ENCODE measurements at places on chromosomes 7 and 10.

GRCh38 chr10:1390200-1390599, 334.0 kb downstream of the WDR37 start:
- no peak for DNase-seq

- DNase-seq, result no peak
Measured at GRCh38 chr10:96587264-96588059, 650 bp upstream of the TM9SF3 start.

- DNase-seq, result no peak
Measured at GRCh38 chr7:80935991-80936780, 17.3 kb upstream of the SEMA3C start.

DNA sequence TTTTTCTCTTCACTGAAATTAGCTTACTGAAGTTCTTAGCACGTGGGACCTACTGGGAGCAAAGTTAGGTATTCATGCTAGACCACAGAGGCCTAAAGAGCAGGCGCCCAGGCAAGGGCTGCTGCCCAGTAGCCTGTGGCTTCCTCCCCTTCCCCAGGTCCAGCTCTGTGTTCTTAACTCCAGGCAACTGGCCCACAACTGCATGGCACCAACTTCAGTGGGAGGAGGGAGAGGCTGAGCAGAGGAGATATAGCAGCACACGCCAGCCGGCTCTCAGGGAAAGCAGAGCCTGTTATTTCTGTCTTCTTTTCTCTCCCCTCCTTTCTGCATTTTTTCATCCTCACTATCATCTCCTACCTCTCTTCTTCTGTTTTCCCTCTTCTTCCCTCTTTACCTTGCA, 67.4 kb downstream of the PCGF5 start:
- no peak for DNase-seq

DNA sequence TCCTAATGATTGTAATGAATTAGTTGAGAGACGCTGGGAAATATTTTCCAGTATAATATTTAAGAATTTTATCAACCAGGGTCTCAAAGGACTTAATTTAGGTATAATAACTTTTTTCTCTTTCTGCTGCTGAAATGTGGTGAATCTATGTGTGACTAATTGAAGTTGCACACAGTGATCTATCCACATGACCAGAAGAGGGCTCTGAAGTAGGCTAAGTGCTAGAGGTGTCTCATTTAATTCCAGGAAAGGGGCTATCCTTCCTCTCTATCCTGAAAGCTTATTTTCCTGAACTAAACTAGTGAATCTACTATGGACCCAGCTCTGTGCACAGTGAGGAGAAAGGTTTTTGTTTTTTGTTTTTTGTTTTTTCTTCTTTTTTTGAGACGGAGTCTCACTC, 294.4 kb upstream of the MYO3A start:
- DNase-seq, result no peak

- no peak for DNase-seq
Measured at GRCh38 chr7:42055171-42055570, 181.8 kb downstream of the GLI3 start.

DNA sequence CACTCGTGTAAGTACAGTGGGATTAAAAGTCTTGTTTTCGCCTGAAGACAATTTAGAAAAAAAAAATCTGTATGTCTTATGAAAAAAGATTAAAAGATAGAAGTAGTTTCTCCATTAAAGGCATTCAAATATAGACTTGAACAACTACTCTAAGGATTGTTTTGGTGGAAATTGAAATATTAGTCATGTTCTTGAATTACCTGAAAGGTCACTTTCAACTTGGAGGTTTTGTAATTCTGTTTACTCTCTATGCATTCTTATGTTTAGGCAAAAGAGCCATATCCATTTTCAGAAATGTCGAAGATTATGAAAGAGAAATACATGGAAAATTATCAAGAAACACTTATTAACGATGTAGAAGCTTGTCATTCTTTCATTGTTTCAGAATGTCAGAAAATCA, 373.7 kb downstream of the ARL4A start:
- DNase-seq, result no peak

DNA sequence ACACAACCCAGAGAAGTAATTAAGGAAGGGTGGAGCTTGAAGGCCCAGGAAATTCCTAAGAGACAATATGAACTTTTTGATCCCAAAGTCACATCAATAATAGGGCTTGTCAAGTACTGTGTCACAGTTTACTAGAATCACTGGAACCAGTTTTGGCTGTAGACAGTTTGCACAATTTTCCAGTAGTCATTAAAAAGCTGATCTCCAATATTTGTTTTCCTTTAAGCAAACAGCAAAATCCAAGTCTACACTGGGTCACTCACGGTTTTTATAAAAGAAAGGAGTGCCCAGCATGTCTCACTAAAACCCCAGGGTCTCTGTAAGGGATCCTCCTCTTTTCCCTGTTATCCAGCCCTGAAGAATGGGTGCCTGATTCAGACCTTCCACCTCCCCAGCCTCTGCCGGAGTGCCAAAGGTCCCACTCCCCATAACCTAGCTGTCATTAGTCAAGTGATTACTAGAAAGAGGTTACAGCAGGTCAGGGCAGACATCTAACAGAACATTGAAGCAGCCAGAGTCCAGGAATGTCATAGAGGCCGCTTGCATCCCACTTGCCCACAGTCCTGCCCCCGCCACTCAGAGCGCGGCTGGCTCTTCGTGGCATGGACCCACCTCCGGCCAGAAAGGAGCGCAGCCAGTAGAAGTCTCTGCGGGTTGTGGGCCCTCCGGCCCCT, 552 bp downstream of the SLC25A16 start:
- no peak for DNase-seq

- DNase-seq, result no peak
Measured at GRCh38 chr10:11668847-11669610, 57.6 kb upstream of the USP6NL start.

GRCh38 chr7:41886262-41886900, 183.5 kb upstream of the INHBA start:
- DNase-seq, result no peak

DNA sequence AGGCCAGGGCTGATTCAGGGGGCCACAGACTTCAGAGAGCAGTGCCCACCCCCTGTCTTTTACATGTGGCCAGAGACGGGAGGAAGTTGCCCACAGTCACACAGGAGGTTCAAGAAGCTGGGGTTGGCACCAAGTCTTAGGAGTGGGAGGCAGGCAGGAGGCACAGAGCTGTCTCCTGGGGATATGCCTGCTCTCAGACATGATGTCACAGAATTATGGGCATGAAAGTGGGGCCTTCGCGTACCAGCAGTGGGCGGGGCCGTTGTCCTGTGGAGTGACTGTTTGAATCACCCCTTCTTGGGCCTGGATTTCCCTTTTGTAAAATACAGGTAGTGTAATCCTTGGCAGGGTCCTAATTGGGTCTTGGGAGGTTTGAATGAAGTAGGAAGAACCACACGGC, 81.2 kb upstream of the PPIF start:
- DNase-seq, result no peak

DNA sequence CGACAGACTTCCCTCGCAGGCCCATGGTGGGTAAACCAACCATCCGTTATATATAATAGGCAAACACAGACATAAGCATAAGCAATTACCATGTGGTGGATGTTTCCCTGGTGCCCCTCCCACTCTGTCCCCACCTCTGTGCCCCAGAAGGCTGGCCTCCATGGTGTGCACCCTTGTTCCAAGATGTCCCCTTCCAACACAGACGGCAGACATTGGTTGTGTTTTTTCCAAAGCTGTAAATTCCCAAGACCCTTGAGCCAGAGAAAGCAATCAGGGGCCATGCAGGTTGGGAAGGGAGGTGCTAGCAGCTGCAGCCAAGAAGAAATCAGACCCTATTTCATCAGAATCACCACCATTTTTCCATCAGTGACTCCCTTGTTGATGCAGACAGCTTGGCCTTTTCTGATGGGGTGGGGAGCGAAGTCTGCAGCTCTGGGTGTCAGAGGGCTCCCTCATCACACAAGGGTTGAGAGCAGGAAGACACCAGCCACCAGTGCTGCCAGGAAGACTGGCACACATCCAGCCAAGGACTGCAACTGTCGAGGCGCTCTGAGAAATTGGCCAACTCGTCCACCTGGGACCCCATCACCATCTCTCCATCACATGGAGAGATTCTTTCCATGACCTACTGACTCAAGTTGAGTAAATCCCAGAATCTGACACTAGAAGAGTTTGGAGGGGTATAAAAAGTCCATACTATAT, 86.8 kb upstream of the CHST15 start:
- DNase-seq, result no peak

GRCh38 chr10:44864051-44864450, 47.1 kb upstream of the TMEM72 start:
- DNase-seq, result no peak

DNA sequence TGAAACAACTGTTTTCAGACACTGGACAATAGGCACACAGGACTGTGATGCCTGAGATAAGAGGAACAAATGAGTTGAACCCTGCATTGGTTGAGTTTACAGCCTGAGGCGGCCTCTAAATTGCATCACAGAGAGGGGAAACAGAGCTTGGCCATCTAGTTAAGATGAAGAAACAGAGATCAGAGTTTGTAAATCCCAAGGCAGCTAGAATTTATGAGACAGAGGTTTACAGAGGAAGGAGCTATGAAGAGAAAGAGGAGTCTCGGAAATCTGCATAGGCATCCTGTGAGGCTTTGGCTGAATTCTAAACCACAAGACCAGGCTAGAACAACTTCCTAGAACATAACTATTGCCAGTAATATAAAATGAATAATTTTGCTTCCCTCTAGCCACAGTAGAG, 41.0 kb upstream of the OIT3 start:
- DNase-seq, result no peak

GRCh38 chr7:74223711-74224510, 14.1 kb downstream of the LAT2 start:
- DNase-seq, result no peak

- no peak for DNase-seq
Measured at GRCh38 chr7:301291-302053, 11.5 kb downstream of the FOXL3 start.

DNA sequence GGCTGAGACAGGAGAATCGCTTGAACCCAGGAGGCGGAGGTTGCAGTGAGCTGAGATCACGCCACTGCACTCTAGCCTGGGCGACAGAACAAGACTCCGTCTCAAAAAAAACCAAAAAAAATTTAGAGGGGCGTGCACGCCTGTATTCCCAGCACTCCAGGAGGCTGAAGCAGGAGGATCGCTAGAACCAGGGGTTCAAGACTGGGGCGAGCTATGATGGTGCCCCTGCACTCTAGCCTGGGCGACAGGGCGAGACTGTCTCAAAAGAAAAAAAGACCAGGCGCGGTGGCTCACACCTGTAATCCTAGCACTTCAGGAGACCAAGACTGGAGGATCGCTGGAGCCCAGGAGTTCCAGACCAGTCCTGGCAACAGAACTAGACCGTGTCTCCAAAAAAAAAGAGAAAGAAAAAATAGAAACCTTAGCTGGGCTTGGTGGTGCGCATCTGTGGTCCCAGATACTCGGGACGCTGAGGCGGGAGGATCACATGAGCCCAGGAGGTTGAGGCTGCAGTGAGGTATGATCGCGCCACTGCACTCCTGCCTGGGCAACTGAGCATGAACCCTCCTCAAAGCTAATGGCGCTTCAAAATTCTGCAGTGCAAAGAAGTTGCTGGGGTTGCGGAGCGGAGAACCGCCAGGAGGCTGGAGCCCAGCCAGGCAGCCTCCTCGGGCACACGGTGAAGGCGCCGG, 382 bp upstream of the MBLAC1 start:
- DNase-seq, result no peak

DNA sequence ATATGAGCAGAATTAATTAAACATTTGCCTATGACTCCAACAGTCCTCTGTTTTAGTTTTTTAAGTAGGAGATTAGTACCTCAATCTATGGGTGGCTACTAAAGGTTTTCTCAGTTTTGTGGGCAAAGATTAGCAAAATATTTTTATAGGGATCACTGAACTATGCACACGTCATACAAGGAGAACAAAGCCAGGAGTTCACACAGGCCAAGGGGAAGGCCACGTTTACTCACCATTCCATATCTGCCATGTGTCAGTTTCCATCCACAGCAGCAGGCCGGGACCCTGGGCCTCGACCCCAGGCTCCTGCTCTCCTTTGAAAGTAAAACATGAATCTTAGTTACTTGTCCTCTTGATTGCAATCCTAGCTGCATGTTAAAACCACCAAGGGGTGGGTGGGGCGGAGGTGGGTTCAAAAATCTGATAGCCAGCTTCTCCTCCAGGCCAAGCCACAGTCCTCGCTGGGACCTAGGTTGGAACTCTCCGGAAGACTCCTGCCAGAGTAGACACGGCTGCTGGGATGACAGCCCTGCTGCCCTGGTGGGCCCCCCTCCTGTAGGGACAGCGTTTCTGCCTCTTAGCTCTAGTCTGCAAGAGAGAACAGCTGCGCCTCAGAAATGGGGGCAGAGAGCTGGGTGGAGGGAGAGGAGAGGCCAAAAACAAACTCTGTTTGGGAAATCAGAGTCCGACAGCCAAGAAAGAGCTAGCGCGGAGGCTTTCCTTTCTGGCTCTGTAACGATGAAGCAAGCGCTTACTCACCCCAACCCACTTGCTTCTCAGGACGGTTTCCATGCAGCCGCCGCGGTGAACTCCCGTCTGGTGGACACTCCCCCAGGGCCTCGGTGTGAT, 35.6 kb downstream of the PITRM1 start:
- DNase-seq, result no peak

- DNase-seq, result no peak
Measured at GRCh38 chr10:73867126-73867807, 7.1 kb downstream of the CAMK2G start.

DNA sequence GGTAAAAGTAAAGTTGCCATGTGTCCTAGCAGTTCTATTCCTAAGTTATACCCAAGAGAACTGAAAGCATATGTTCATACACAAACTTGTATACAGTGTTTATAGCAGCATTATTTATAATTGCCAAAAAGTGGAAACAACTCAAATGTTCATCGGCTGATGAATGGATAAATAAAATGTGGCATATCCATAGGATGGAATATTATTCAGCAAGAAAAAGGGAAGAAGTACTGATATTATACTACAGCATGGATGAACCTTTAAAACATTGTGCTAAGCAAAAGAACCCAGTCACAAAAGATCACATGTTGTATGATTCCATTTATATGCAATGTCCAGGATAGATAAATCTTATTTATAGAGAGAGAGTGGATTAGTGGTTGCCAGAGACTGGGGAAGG, 68.9 kb downstream of the NRF1 start:
- no peak for DNase-seq

DNA sequence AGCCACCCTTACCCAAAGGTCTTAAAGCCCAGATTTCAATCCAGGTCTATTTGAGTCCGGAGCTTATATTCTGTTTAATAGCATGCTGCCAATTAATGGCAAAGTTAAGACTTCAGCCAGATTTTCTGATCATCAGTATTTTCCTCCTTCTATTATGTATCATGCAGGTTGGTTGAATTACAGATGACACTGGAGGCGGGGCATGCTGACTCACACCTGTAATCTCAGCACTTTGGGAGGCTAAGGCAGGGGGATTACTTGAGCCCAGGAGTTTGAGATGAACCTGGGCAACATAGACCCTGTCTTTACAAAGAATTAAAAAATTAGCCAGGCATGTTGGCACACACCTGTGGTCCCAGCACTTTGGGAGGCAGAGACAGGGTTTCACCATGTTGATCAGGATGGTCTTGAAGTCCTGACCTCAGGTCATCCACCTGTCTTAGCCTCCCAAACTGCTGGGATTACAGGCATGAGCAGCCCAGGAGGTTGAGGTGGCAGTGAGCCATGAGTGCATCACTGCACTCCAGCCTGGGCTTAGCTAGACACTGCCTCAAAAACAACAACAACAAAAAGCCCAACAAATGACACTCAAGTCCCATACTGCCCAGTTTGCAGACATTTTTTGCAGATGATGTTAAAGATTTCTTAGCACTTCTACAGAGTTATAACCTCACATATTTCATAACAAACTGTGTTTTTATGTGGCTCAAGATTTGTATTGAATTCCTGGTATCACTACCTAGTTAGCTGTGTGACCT, 62.5 kb downstream of the MCU start:
- DNase-seq, result no peak

All from caudate nucleus (tissue), 63 donors.